ENCODE measurements at places on chromosomes 3 and 15. TPM values are rescaled to one million over a fixed set of nuclear protein-coding genes. Genes with fewer than 3 reads are reported as not detected.

The MEX3B gene
- 1.5 TPM for total RNA-seq

The IL17RD gene
- total RNA-seq: 0.38 TPM

The LEO1 gene
- total RNA-seq: 8.6 TPM

The GP9 gene
- not detected for total RNA-seq

The FAM107A gene
- not detected for total RNA-seq

The SERPINI1 gene
- total RNA-seq: 3.8 TPM

The DOCK3 gene
- total RNA-seq: 3.2 TPM

The MFSD1 gene
- 17.7 TPM for total RNA-seq

The PYGO1 gene
- not detected for total RNA-seq

The CFAP161 gene
- not detected for total RNA-seq

The ROBO2 gene
- total RNA-seq: not detected

The BCL2A1 gene
- 26.2 TPM for total RNA-seq

The PLS1 gene
- total RNA-seq: 1.8 TPM

The SH2D7 gene
- not detected for total RNA-seq

The ECE2 gene
- total RNA-seq: not detected

The GNB4 gene
- total RNA-seq: 0.32 TPM

The BBX gene
- total RNA-seq: 82.0 TPM

The CPA3 gene
- total RNA-seq: 1.2 TPM

The CEMIP gene
- total RNA-seq: 1.2 TPM

The CPNE4 gene
- total RNA-seq: not detected

The RBPMS2 gene
- 0.26 TPM for total RNA-seq

The SLC6A1 gene
- not detected for total RNA-seq

The SMARCC1 gene
- total RNA-seq: 91.9 TPM

The CYP11A1 gene
- total RNA-seq: 0.47 TPM

The NAALADL2 gene
- 1.4 TPM for total RNA-seq

The DNASE1L3 gene
- total RNA-seq: 0.30 TPM

The CACNA2D2 gene
- total RNA-seq: 4.1 TPM

The C3orf33 gene
- 2.8 TPM for total RNA-seq

The CDHR4 gene
- total RNA-seq: 0.36 TPM

The CCR8 gene
- 6.7 TPM for total RNA-seq
